ENCODE measurements at places on chromosomes 11 and 22.

GRCh38 chr11:20278727-20279126, 84.8 kb upstream of the HTATIP2 start:
- no peak for DNase-seq

DNA sequence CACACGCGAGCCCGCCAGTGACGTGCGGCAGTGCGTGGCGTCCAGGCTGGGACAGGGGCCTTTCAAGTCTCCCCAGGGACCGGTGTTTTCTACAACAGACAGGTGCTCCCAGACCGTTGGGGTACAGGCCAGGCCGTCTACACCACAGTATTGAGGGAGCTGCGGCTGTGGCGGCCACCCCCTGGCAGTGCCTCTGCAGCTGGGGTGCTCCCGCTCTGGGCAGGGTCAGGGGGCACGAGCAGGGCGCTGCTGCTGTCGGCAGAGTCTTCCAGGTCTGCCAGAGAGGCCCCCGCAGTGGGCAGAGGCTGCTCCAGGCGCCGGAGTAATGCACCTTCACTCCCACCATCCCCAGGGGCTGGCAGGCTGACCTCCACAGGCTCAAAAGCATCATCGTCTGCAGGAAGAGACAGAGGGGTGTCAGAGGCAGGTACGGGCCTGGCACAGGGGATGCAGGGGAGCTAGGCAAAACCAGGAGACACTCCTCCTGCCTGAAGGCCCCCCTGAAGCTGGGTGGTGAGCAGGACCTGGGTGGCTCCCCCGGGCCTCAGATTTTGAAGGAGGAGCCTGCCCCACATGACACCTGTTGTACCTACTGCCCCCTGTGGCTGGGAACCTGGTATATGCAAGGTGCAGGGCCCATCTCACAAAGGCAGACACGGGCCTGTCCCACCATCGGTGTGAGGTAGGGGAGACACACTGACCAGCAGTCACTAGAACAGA, 83.3 kb downstream of the DGCR2 start:
- DNase-seq = no peak

DNA sequence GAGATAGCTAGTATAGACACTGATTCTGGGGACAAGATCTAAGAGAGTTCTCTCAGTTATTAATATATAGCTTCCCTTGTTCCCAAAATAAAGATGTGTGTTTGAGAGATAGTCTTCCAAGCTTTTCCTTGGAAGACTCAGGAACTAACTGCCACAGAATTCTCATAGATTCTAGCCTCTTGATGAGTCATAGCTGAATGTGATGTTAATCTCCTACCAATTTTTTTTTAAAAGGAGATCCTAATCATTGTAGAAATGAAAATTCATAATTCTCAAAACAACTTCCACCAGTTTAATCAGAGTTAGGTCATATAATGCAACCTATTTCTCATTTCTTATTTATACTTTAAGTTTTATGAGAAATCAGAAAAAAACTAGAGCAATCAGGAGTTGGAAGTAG, 148.8 kb downstream of the JRKL start:
- DNase-seq = no peak

DNA sequence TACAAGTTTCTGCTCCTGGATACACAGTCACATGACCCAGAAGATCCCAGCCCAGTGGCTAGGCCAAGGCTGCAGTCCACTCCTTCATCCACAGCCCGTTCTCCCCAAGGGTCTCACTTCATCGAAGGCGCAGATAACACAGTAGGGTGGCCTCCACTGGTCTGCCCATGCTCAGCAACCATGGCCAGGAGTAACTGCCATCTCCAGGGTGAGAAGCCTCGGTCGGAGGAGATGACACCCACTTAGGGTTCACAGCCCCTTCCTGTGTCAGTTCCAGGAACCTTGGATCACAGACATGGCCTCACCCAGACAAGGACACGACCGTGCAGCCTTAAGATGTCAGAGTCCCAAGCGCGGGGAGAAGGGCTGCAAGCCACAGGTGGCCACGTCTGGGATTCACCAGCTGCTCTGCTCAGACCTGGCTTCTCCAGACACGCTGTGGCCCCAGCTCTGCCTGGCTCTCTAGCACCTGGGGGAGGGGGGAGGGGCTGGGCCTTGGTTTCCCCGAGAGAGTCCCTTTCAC, 2.6 kb downstream of the BET1L start:
- DNase-seq = no peak

GRCh38 chr22:25111579-25112517, 87.8 kb upstream of the CRYBB3 start:
- DNase-seq = no peak

GRCh38 chr11:112599856-112600533, 339.3 kb upstream of the PLET1 start:
- no peak for DNase-seq

GRCh38 chr22:23278883-23279675, 98.8 kb downstream of the BCR start:
- no peak for DNase-seq

- DNase-seq = no peak
Observed at GRCh38 chr22:19745155-19746101, 15.2 kb upstream of the TBX1 start.

DNA sequence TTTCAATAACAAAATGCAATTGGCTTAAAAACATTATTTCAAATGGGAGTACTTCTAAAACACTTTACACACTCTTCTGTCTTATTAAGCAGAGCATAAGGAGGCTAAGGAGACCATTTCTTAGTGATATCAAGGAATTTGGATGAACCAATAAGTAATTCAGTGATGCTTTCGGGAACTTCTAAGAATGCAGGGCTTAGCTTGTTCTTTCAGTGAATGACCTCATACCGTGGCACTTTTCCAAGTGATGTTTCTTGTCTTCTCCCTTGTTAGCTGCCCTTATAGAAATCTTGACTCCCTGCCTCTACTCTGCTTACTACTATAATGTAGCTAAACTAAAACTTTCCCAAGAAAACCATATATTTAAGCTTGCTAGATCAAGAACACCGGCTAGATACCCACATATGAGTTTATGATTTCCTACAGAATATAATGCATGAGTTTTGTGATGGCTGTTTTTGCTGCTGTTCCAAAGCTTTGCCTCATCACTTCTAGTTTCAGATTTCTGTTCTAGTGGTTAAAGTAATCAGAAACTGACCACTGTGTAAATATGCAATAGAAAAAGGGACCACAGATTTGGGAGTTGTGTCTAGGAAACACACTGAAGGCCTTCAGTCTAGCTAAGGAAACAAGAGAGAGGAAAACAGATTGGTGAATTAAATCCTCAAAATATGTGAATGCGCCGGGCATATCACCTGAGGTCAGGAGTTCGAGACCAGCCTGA, 37.5 kb upstream of the STK33 start:
- DNase-seq = peak; percentile 54

DNA sequence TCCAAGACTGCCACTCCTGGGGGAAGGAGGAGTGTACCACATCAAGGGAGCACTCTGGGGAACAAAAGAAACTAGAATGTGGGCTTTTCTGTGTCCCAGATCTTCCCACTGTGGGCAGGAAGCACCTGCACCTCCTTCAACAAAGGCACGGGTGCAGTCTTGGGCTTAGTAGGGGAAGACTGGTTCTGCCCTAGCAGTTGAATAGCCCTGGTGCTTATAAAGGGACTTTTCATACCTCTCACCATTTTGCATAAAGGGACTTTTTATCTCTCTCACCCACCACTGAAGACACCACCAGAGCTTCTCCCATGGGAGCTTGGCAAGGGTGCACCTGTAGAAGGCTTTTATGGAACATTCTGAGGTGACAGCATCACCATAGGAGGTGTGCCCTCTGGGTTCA, 65.8 kb upstream of the MS4A8 start:
- no peak for DNase-seq

DNA sequence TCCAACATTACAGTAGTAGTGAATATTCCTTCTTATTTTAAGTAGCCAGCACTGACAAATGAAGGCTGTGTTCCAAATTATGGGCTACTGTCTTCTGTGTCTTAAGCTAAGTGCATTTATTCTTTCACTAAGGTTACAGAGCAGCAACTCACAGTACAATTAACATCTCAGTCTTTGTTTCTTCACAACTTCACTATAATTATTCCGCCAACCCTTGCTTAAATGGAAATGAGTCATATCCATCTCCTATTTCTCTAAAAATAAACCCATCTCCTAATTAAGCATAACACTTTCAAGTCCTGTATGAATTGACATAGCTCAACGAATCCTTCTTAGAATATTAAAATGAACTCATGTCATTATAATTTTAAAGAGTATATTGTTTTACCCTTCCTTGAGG, 6.7 kb downstream of the ETS1 start:
- DNase-seq = no peak

DNA sequence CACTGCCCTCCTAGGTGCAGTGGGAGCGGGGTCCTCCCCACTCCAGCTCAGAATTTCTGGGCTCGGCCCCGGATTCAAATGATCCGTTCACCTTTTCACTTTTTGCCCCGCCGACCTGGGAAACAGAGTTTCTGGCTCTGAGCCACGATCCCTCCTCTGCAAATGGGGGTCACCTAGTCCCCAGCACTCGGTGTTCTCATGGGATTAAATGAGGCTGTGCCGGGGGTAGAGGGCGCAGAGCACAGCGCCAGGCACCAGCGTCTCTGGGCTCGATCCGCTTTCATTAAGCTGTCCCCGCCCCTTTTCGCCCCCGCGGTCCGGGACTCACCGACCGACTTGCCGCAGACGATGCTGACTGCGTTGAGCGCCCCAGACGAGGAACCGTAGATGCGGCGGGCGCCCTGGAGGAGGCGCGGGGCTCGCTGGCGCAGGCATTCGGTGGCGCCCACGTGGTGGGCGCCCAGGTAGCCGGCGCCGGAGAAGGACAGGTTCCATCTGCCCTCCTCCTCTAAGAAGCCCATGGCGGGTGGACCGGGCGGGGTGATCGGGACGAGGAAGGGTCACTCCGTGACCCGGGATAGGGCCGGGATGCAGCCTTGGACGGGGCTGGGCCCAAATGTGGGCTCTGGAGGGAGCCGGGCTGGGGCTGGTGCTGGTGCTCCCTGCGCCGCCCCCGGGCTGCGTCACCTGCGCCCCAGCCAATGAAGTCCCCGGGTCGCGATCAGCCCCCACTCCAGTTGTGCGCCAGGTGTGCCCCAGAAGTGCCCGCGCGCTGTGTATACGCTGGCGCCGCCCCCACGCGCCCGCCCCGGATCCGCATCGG, at the start of gene PNPLA5:
Gene PNPLA5 (minus strand): TSS at position 654 of the 823 bp plus-strand sequence. CDS start 133 bp downstream, at position 521.
- DNase-seq = no peak

- DNase-seq = no peak
Observed at GRCh38 chr22:22945195-22945594, 57.6 kb downstream of the IGLL5 start.

GRCh38 chr11:19506816-19507486, 205.7 kb upstream of the NAV2 start:
- DNase-seq = no peak

GRCh38 chr22:20520093-20520511, 12.7 kb downstream of the MED15 start:
- no peak for DNase-seq

All from stromal cell of bone marrow (primary cell).